ENCODE measurements at places on chromosomes 1 and 21.
A peak's percentile ranks its signal among the peaks of the same experiment; 100 is the strongest.

- DNase-seq, result no peak
Measured at GRCh38 chr1:172640111-172640510, 18.8 kb upstream of the FASLG start.

DNA sequence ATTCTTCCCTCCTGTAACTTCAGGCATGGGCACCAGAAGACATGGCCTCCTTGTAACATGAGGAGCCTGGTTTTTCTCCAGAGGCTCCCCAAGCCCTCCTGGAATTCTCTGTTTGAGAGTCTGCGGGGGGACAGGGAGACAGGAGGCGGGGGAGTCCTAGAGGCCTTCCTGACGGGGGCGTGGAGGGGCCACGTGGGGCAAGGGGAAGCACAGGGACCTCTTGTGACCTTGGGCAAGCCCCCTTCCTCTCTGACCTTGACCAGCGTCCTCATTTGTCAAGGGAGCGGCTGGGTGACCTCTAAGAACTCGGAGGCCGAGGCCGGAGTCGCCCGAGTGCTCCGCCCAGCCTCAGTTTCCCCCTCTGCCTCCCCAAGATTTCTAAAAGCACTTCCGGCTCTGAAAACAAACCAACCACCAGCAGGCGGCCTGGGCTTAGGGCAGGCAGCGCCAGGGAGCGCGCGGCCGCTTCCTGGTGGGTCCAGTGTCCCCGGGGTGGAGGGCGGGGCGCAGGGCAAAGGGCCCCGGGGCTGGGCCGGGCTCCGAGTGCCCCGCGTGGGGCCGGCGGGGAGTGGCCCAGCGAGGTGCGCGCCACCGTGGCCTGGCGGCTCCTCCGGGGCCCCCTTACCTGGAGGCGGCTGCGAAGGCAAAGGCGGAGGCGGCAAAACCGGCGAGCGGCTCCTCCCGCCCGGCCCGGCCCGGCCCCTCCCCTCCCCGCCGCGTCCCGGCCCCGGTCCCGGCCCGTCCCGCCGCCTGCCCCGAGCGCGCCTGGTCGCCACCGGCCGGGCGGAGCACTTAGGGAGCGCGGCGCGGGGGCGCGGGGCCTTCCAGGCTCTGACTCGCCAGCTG is at the start of gene TMCO4:
TMCO4 (minus strand) TSS at position 687 of the 846 bp plus-strand sequence. CDS start 19,158 bp downstream, outside the sequence.
- DNase-seq, result peak; percentile 61

- DNase-seq, result peak; percentile 69
Measured at GRCh38 chr1:154567386-154568156, at the start of gene CHRNB2. TSS of gene CHRNB2 (plus strand) at chr1:154567778. CDS start at chr1:154568045, 267 bp downstream.

- no peak for DNase-seq
Measured at GRCh38 chr1:239763850-239764249, 327.8 kb upstream of the FMN2 start.

DNA sequence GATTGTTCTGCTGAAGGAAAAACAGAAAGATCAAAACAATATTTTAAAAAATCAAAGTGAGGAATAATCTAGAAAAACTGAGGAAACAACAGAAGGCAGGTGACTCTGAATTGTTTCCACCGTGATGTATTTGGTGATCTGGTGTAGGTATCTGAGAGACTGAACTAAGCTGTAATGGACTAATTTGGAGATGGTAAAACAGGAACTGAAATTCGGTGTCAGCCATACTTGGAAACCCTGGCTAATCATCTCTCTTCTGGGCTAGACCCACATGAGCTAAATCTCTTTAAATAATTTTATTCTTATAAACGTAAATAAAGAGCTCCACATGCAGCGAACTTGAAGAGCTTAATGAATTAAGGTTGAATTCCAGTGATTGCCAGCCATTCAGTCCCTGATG is 1226.1 kb downstream of the NCAM2 start:
- DNase-seq, result no peak

- no peak for DNase-seq
Measured at GRCh38 chr1:169970114-169970513, 76.4 kb upstream of the SCYL3 start.

DNA sequence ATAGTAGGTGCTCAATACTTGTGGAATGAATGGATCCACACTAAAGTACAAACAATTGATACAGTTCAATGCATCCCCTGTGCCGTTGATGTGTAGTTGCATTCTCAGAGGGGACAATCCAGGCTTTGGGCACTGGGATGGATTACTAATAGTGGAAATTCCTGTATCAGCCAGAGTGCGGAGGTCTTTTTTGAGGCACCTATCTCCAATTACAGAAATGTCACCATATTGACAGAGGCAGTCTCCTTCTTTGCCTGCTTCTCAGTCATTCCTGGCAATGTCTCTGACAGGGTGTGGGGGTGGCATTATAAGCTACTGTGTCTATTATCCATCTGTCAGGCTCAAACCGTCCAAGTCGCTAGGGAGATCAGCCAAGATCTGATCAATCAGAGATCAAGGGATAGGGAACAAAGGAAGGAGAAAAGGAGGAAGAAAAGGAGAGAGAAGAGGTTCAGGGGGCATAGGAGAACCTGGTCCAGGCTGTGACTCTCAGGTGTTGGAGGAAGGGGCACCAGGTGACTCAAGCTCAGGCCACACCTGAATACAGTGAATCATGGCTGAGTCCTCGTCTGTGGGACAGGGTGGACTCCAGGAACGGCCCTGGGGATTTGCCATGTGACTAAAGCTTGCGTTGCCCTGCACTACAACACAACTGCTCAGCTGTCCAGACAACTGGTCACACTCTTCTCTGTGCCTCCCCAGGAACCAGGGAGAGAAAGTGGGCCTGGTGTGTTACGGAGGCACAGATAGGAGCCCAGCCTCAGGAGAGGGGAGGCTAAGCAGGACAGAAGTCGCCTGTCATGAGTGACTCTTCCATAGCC is 3.4 kb upstream of the LAMB3 start:
- DNase-seq, result no peak

GRCh38 chr1:209183195-209183594 is 400.3 kb upstream of the CAMK1G start:
- DNase-seq, result no peak

- peak; percentile 16 for DNase-seq
Measured at GRCh38 chr1:18234790-18235242, 127.2 kb downstream of the IGSF21 start.

DNA sequence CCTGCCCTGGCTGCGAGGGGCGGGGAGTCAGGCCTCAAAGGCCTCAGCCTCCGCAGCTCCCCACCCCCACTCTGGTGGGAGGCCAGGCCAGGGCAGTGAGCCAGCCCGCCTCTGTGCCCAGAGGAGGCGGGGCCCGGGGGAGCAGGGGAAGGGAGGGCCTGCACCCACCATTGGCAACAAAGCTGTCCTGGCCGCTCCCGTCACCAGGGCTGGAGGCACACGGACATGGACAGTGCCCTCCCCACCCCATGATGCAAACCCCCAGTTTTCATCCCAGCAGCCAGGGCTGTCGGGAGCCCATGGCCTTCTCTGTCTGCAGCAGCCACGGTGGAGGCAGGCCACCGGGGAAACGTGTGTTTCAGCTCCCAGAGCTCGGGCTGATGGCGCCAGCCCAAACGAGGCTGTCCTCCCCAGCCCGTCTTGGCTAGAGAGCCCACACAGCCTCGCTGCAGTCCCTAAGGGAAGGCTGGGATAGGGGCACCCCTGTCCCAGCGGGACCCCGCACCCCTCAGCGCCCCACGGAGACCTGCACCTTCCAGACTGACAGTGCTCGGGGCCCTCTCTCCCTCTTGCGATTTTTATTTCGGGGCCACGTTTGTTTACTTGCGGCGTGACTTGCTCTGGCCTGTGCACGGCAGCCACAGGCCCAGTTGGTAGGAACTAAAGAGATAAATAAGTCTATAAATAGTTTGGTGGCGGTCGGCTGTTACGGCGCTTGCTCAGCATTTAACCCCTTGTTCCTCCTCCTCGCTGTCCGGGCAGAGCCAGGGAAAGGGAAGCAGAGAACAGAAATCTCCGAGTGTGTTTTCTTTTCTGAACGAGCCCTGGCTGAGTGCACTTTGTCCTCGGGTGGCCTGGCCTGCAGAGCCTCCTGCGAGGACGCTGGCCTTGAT is 101.8 kb downstream of the PRDM16 start:
- no peak for DNase-seq

DNA sequence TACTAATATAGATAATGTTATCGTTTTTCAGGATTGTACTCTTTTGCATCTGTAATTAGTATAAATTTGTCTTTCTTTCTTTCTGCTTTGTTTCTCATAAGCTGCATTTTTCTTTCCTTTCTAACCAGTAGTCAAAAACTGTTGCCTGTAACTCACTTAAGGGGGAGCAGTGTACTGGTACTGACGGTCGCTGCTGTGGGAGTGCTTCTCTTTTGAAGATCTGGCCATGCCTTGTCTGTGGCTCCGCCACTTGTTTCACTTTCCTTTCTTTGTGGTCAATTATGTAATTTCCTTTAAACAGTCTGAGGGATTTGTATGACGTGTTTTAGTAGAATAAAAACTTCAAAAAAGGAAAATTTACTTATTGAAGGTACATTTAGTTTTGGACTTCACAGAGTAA is 37.0 kb downstream of the MIA3 start:
- peak; percentile 66 for DNase-seq

DNA sequence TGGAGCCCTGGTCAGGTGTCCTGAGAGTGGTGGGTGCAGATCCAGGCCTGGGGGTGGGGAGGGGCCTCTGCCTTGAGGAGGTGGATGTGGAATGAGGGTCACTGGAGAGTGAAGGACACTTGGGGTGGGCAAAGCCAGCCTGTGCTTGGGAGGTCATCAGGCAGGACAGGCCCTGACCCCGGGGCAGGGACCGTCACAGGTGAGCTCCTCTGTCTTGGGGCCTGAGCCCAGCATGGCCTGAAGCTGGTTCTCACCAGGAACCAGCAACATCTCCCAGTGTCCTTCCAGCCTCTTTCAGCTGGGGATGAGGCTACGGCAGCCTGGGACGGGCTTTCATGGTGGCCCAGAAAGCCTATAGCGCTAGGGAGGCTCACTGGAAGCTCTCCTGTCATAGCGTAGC is 831 bp upstream of the KRTAP10-2 start:
- no peak for DNase-seq

DNA sequence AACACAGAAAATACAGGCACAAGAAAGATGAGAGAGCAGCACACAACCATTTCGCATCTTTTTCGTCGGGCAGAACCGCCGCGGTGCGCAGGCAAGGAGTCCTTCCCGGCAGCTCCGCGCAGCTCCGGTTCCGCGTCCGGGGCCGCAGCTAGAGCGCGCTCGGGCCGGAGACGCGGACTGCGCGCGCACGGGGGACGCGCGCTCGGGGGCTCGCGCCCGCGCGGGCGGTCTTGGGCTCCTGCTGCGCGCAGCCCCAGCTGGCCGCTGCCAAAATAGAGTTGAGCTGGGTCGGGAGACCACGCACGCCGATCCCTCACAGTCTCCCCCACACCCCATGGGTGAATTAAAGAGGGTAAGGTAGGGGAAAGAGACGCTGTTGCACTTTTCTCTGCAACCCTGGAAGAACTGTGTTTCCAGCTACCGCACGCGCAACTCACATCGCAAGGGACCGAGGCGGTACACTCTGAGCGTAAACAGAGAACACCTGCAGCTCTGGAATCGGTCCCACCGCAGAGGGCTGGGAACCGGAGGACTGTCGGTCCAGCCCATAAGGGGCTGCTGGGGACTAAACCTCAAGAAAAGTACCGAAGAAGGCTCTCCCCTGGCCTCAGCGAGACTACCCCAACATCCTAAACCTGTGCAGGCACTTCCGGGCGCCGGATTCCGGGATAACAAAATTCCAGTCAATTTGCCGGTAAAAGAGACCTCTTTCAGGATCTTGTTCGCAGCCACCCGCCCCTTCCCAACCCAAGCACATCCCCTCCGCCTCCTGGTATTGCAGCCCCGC is 1.7 kb downstream of the NR5A2 start:
- no peak for DNase-seq

DNA sequence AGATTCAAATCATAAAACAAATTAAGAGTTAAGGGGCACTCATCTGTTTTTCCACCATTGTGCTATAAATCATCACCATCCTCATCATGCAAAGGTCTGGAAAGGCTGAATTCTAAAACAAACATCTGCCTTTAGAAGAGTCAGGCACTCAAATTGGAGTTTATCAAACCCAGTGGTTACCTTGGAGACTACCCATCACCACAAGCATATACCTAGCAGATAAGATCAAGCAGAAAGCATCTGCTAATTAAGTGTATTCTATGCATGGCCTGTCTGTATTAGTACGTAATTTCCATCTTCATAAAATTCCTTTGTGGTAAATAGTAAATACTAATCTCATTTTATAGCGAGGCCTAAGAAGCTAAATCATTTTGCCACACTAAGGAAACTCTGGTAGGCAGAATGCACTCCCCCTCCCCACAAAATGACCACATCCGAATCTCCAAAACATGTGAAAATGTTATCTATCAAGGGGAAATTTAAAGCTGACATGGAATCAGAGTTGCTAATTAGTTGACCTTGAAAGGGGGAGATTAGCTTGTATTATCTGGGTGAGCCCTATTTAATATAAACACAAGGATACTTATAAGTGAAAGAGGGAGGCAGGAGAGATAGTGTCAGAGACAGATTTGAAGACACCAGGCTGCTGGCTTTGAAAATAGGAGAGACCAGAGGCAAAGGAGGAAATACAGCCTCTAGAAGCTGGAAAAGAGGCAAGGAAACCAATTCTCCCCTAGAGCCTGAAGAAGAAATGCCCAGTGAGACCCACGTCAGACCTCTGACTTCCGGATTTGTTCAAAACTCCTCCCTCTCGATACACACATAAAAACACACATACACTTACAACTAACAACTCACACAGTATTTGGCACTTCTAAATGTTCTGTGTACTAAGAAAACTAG is 23.2 kb downstream of the ARID4B start:
- peak; percentile 28 for DNase-seq

DNA sequence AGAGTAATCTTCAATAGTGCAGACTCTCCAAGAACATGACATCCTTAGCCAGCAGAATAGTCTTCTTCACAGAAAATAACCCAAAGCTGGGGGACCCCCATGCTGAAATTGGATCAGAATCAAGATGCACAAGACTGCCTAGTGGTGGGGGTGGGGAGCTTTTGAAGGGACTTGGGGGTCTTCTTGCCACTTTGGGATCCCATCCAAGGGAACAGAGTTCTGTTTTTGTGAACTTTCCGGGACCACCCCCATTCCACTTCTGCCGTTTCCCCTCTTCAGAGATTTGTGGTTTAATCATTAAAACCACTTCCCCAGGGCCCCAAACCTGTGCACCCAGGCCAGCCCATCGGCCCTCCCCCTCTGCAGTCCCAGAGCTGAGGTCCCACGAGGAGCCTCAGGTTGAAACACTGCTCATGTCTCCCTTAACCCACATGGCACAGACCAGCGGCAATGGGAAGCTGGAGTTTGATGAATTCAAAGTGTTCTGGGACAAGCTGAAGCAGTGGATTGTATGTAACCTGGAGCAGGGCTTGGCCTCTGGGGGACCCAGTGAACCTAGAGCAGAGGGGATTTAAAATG is 44.9 kb downstream of the CAPN9 start:
- DNase-seq, result no peak

- DNase-seq, result no peak
Measured at GRCh38 chr1:221192055-221192454, 312.8 kb downstream of the HLX start.

DNA sequence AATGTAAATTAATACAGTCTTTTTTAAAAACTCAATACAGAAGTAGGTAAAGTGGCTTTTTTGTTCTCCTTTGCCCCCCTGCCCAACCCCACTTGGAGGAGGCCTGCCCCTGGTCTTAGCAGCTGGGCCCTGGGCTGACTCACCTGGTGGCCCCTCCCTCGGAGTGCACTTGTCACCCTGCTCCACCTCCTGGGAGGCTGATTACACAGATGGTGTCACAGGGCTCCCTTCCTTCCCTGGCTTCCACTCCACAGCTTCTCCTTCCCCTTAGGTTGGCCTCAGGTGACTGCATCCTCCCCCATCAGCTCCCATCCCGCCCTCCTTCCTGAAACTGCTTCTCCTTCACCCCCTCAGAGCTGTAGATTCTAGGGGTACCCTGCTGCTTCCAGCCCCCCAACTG is 11.7 kb upstream of the CAPN9 start:
- no peak for DNase-seq
